ENCODE measurements at places on chromosomes 3 and 15.

GRCh38 chr3:173586166-173586565, 188.6 kb downstream of the NLGN1 start:
- no peak for DNase-seq

DNA sequence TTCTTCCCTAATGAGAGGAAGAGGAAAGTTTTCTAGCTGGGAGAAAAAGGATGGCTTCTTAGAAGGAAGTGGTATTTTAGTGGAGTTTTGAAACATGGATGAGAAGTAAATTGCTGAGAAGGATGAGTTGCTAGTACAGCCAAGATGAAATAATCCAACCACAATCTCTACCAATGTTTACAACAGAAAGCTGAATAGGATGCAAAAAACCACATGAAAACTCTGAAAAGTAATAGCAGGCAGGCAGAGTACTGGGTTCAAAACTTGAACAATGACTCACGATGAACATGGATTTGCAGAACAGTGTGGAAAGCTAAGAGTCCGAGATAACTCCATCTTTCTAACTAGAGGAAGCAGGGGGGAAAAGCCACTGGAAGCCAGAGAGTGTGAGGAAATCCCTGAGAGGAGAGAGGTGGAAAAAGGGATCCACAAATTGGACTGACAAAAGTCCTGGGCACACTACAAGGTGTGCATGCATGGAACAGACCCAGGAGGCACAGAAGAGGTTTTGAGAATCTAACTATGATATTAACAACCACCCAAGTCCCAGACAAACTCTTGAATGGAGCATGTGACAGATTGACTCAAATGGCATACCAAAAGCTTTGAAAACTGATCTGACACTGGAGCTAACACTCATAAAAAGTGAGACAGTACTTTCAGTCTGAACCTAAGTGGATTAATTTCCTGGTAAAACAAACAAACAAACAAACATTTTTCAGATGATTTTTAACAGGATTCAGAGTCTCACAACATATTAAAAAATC, 76.7 kb downstream of the ST6GAL1 start:
- no peak for DNase-seq

DNA sequence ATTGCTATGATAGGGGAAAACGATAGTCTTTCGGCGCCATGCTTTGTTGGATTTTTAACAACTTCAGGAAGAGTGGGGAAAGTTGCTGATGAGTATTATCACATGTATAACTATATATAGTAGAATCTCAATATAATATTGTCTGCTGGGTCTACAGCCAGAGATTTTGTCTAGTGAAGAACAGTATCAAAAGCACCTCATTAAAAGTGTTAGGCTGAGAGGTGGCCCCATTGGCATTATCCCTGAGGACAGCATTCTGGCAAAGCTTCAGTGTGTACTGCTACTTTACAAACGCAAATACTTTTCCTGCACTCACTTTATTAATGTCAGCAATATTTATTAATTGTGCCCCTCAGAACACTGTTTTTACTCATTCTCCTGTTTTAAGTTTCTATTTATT, 11.8 kb downstream of the QTRT2 start:
- DNase-seq, result no peak

DNA sequence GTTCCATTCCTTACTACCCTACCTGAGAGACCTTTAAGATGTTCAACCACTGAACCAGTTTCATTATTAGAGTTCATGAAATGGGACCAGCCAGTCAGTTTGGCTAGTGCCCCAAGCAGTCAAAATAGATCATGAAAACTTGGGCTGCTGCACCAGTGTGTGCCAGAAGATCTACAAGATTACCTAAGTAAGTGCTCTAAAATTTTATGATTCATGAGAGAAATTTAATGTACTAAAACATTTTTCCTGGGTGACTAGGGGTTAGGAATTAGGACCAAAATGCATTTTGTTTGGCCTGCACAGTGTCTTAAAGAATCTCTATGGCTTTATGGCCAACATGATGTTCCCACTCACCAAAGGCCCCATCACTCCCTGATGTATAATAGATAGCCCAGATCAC, 214.7 kb downstream of the ATP8B4 start:
- no peak for DNase-seq

GRCh38 chr3:33061782-33062181, 35.2 kb downstream of the GLB1 start:
- DNase-seq, result no peak

GRCh38 chr3:156772588-156773206, 53.5 kb upstream of the LEKR1 start:
- DNase-seq, result no peak

GRCh38 chr15:48557335-48557734, 88.2 kb downstream of the FBN1 start:
- DNase-seq, result no peak
